ENCODE measurements at places on chromosomes 1 and 21.

DNA sequence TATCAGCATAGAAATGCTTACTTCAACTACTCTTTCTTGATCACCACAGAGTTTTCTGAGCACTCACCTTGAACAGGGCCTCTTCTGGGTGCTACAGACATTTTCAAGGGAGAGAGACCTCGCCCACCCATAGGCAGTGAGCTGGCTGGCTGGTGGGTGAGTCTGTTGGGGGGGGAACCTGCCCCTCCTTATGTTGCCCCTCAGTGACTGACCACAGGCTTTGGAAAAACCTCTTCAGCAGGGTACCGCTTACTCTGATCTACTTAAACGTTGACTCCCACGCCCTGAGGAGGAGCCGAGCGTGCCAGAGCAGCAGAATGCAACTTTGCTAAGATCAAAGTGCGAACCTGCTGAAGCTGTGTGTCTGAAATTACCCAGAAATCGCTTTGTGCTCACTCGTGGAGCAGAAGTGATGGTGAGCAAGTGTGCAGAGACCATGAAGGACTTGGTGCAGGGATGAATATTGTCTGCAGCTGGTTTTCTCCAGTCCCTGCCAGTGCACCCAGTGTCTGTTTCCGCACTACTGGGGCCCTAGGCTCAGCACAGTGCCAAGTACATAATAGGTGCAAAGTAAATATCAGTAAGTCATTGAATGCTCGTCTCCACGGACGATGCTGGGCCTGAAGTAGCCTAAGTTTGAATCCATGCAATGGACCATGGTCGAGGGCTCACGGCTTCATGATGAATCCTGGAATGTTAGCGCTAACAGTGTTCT is 158.7 kb upstream of the IRF2BP2 start:
- DNase-seq, result no peak

DNA sequence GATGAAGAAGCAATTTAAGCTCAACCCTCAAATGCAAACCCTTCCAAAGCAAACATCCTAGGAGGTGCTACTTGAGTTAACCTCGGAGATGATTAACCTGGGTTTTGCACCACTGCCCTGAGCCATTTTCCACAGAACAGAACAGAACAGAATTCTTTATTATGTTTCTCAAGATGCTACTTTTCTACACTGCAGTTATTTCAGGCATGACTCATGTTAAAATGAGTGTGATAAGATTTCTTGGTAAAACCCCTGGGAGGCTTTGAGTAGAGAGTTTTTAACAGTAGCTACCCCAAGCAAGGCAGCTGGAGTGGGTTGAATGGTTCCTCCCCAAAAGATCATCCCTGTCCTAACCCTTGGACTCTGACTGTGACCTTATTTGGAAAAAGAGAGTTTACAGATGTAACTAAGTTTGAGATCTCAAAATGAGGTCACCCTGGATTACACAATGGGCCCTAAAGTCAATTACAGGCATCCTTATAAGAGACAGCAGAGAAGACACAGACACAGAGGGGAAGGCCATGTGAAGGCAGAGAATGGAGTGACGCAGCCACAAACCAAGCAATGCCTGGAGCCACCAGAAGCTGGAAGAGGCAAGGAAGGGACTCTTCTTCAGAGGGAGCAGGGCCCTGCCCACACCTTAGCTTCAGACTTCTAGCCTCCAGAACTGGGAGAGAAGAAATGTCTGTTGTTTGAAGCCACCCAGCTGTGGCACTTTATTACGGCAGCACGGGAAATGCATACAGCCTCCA is 153.4 kb downstream of the ETS2 start:
- no peak for DNase-seq

DNA sequence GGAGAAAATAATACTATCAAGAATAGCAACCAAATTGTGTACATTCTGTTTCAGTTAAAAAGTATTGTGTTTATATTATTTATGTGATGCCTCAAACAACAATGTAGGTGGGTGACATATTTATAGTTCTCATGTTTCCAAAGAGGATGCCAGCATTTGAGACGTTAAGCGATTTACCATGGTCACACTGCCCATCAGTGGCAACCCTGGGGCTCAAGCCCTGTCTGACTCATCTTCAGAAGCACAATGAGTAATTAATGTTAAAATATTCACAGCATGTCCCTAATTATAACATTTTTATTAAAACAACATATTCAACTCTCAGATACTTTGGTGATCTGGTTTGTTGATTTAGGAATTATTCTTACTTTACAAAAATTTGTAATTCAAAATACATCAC is 409.4 kb downstream of the BRINP3 start:
- no peak for DNase-seq

DNA sequence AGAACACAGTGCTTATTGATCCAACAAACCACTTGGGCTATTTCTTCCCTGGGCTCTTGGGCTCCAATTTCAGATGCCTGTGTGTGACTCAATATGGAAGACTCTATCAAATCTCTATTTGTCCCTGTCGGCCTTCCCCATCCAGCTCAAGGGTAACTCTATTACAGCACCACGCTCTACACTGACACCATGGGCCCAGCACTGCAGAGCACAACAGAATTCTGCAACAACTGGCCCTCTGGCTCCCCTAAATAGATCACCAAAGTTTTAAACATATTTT is 51.7 kb downstream of the CAPZB start:
- DNase-seq, result no peak

GRCh38 chr1:92481971-92482664 is 4.6 kb downstream of the GFI1 start:
- DNase-seq, result no peak

GRCh38 chr1:22613951-22614350 is 22.5 kb upstream of the C1QA start:
- no peak for DNase-seq

DNA sequence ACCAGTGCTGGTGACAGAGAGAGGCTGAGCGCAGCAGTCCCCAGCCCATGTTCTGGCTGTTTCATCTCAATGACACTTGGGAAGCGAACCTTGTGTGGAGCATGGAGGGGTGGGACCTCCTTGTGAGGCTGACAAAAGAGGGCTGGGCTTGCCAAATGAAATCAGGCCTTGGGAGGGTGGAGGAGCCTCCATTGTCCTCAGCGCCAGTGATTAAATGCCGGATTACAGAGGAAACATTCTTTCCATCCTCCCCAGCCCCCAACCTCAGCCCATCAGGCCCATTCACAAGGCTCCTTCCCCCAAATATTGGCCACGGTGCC is 63.3 kb upstream of the PAXBP1 start:
- no peak for DNase-seq

- no peak for DNase-seq
Measured at GRCh38 chr1:66152034-66152433, 359.3 kb downstream of the PDE4B start.

DNA sequence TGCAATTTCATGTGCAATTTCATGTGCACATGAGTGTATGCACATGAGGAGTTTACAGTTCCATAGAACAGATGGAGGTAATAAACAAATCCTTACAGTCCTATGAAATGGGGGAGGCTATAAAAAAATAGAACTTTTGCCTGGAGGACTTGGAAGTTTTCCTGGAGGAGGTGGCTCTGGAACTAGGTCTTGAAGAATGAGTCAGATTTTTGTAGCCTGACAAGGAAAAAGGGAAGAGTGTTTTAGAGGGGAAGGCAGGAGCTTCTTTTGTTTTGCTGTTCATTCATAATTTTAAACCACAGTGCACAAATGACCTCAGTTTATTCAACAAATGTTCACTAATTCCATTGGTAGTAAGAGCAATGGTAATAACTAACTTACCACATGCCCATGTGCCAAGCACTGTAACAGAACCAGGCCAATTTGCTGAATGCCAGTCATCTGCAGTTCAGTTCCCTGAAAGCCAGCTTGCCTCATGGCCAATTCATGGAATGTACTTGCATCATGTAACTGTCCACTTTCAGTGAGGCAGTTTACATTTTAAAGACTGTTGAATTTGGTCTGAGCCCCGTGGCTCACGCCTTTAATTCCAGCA is 2.7 kb downstream of the DIO1 start:
- DNase-seq, result no peak

GRCh38 chr1:234628089-234628488 is 18.1 kb upstream of the IRF2BP2 start:
- DNase-seq, result no peak

- no peak for DNase-seq
Measured at GRCh38 chr1:177591155-177591554, 378.7 kb downstream of the SEC16B start.

DNA sequence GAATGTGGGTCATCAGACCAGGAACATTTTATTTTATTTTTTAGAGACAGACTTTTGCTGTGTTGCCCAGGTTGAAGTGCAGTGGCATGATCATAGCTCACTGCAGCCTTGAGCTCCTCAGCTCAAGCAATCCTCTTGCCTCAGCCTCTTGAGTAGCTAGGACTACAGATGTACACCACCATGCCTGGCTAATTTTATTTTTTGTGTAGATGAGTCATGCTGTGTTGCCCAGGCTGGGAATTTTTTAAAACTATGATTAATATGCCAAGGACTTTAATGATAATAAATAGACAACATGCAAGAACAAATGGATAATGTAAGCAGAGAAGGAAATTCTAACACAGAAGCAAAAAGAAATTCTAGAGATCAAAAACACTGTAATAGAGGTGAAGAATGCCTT is 142.4 kb downstream of the AK5 start:
- DNase-seq, result no peak

- no peak for DNase-seq
Measured at GRCh38 chr1:229420765-229421164, 13.1 kb downstream of the ACTA1 start.

GRCh38 chr1:80656014-80656636 is 1144.6 kb upstream of the ADGRL2 start:
- peak; percentile 68 for DNase-seq

DNA sequence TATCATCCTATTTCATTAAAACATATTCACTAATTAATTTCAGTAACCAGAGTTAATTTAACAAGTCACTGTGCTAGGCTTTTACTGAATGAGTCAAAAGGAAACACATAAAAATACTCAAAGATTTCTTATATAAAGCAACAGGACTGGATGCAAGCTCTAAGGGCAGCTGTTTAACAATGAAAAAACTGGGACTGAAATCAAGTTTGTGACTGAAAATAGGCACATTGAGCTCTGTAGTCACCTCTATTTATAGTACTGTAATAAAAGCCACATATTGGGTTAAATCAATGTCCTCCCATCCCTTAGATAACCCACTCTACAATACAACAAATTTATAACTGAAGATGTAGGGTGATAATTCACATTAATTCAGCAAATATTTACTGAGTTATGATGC is 52.4 kb downstream of the SMYD3 start:
- DNase-seq, result no peak

DNA sequence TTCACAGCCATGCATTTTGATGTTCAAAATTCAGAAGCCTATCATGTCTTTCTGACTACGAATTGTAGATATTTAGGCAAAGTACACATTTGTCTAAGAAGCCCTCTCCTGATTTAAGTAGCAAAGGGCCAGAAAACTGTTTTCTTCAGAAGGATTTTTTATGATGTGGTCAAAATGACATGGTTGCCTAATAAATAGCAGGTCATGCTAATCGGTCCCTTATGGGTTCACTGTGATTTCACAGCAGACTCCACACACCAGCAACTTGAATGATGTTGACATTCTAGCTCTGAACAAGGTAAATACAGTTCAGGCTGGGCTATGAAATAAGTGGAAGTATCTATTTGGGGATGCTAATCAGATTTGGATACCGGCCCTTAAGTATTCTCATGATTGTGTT is 178.7 kb upstream of the DPYD start:
- no peak for DNase-seq

- DNase-seq, result no peak
Measured at GRCh38 chr1:36096500-36097432, 8.1 kb downstream of the ADPRS start.

DNA sequence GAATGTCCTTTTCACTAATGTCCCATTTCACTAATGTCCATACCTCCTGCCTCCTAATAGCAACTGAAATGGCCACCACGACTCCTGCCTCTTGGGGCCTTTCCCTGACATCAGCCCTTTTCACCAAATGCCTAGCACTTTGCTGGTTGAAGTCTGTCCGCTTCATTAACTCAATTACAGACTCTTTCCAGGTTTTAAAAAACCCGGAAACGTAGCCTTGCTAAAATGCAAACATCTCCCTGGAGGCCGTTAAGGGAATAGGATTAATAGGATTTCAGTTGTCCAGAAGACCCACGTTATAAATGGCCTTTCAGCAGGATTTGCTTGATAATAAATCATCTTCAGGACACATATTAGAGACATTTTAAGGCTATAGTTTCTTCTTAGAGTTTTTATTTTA is 25.7 kb upstream of the ERO1B start:
- no peak for DNase-seq

DNA sequence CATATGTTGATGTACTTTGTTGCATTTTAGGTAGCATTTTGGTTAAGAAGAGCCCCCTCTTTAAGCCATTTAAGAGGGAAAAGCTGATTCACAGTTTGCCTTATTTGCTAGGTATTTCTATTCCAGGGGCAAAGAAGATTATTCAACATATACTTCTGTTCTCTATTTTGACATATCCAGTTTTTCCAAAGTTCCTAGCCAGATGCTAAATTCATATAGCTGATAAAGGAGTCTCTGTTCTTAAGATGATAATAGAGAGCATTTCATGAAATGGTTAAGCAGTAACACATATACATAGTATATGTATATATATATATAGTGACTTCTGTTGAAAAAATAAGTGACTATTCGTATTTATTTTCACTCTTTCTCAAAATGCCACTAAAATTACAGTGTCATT is 15.5 kb upstream of the CD55 start:
- no peak for DNase-seq

DNA sequence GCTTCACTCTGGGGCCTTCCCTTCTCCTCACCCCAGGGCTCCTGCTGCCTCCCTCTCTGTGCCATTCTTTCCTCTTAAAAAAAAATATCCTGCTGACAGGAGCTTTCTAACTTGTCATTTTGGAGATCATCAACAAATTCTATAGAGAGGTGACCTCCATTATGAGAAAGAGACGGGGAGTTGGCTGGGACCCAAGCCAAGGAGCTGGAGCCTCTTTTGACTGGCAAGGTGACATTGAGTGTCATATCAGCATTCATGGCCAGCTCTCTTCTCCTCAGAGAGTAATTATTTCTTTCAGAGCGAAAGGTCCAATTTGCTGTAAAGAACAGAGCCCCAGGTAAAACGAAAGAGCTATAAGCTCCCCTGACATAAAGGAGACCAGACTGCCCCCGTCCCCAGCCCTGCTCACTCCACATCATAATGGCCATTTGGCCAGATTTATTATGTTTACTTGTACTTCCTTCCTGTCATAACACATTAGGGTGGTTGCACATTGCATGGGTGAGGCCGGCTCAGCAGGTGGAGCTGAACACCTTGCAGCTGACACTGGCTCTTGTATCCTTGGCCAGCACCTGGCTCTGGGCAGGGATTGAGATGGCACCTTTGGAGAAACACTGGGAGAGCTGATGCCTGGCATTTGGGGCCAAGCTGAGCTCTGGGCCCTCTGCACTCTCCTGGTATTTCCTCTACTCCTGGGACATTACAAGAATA is 404.0 kb upstream of the VAMP3 start:
- DNase-seq, result no peak

DNA sequence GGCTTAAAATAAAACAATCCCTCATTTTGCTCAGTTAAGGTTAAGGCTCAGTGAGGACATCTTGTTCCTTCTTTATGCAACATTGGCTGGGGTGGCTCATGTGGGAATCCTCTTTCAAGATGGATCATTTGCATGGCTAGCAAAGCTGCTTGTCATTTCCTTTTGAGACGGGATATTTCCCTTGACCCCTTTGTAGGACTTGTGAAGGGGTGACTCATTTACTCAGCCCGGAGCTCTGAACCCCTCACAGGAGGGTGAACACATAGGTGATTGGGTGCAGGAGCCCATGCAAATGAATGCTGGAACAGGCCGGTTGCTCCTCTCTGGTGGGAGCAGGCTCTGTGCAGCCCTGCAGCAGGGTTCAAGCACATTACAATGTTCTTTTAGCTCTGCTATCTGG is 15.8 kb upstream of the C8A start:
- DNase-seq, result no peak

Measured in HuH-7.5 (cell line).